ENCODE measurements at places on chromosomes 6 and 20.
A peak's percentile ranks its signal among the peaks of the same experiment; 100 is the strongest.

DNA sequence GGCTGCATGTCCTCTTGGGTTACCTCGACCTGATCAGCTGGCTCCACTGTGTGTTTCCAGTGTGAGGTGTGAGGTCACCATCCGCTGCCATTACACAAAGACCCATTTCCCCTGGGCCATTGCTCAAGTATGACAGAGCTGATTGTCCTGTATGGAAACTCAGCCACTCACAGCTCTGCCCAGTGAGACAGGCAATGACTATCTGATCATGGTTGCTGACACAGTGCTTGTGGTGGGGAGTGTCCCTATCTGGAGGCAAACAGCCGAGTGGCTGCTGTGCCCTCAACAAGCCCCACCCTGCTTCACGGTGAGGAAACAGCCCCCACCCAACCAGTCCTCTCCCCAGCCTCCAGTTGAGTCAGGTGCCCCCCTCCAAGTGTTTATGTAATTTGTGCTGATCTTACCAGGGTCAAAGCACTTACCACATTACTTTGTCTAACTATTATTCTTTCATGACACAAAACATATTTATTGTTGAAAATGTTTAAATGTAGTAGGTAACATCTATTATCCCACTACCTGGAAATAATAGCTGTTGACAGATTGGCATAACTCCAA lies 11.7 kb upstream of the MAPK13 start:
- peak; percentile 70 for DNase-seq

GRCh38 chr6:90382760-90383159 lies 86.1 kb upstream of the BACH2 start:
- DNase-seq, result no peak

DNA sequence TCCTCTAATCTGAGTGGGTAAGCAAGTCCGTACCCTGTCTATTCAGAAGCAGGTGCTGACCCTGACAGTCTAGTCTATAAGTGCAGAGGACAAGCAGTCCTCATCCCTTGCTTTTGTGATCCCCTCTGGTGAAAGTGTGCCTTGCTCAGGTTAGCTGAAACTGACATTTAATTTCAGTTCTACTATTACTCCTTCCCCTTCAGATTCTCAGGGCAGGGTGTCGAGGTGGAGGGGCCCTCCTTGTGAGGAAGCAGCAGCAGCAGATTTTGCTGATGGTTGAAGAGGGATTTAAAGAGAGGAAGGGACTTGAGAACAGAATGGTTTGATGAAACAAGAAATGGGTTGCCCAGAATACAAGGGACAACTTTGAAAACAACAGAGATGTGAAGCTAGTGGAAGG lies 309.3 kb downstream of the CLIC5 start:
- no peak for DNase-seq

- DNase-seq, result no peak
Measured at GRCh38 chr20:33097001-33097400, 17.6 kb downstream of the BPIFB4 start.

DNA sequence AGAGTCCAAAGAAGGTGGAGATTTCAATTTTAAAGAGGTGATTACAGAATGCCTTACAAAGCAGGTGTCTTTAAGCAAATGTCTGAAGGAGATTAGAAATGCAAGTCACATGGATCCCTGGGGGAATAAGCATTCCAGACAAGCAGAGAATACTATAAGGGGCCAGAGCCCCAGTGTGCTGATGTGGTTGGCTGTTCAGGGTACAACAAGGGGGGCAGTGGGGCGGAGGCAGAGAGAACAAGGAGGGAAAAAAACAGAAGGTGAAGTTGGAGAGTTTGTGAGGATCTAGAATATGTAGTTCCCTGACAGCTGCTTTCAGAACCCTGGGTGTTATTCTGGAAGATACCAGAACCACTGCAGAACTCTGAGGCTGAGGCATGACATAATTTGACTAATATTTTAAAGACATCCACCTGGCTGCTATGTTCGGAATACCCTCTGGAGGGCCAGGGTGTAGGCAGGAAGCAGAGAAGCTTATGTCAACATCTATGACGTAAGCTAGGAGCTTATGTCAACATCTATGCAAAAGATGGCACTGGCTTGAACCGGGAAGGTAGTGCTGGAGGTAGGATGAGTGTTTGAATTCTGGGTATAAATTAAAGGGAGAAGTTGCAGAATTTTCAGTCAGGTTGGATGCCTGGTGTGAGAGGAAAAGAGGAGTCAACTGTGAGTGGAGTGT lies 276.3 kb upstream of the AGPAT4 start:
- DNase-seq, result no peak

DNA sequence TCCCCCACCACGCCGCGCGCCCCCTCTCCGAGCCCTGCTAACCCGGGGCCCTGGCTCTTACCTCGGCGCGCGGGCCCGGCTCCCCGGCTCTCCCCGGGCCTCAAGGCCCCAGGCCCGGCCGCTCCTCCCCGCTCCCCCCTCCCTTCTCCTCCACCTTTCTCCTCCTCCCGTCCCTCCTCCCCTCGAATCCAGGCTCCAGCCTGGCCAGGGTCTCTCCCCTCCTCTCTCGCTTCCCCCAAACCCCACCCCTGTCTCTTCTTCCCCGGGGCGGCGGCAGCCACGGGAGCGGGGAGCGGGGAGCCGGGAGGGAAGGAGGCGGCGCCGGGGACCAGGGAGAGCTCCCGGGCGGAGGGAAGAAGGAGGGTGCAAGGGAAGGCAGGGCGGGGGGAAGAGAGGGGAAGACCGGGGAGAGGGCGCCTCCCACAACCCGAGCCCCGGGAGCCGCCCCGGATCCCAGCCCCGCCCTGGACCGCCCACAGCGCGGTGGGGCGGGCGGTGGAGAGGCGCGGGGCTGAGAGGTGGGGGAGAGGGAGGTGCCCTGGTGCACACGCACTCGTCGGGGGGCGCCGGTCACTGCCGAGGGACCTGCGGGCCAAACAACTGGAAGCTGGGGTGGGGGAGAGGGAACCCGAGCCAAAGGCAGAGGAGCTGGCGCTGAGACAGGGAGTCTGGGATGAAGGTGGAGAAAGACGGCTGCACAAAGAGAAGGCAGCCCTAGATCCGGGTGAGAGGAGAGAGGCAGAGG lies at the start of gene GABBR1:
TSS of gene GABBR1 (minus strand) at position 395 of the 745 bp plus-strand sequence. CDS start 798 bp downstream, outside the sequence.
- peak; percentile 84 for DNase-seq

- DNase-seq, result no peak
Measured at GRCh38 chr6:150711584-150712504, 112.2 kb downstream of the PLEKHG1 start.

DNA sequence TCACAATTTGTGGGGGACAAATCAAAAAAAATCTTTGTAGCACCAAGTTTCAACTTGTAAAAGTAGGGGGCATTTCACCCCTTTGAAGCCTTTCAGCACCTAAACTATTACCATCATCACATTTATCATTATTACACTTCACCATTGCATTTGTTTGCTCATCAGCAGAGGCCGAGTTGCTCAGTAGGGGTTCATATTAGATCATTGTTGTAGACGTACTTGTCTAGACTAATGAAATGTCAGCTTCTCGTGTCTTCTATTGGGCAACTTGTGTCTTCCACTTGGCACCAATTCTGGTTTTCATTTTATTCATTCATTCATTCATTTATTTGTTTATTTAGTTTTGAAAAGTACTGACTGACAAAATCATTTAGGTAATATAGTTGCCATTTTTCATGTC lies 338.3 kb upstream of the KCNQ5 start:
- no peak for DNase-seq

DNA sequence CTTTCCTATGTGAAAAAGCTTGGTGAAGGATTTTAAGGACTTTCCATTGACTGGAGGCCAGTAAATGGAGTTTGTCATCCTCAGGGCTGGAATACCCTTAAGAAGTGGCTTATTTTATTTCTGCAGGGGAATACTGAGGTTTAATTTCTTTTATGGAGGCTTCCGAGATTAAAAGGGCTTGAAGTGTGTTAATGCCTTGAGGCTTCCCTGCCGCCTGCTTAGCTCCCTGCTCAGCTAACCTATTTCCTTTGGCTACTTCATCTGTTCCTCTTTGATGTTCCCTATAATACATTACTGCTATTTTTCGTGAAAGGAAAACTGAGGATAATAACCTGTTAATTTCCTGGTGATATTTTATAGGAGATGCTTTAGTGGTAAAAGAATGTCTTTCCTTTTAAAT lies 44.2 kb downstream of the HLA-DPB1 start:
- DNase-seq, result no peak

DNA sequence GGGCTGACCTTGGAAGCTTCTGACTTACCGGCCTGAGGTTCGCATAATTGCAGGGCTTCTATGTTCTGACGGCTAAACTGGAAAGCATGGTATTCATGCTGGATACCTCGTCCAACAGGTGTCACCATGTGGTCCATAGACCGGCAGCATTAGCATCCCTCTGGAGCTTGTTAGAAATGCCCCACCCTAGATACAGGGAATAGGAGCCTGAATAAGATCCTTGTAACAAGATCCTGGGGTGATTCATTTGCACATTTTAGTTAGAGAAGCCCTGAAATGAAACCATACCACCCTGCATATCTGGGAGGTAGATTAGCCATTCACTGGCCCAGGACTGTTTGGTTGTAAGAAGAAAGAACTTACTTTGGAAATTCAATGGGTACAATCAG lies 77.7 kb downstream of the TMEM170B start:
- DNase-seq, result no peak

- DNase-seq, result no peak
Measured at GRCh38 chr20:45117581-45117980, 2.6 kb upstream of the WFDC5 start.

GRCh38 chr6:137750297-137750696 lies 116.8 kb upstream of the TNFAIP3 start:
- no peak for DNase-seq

DNA sequence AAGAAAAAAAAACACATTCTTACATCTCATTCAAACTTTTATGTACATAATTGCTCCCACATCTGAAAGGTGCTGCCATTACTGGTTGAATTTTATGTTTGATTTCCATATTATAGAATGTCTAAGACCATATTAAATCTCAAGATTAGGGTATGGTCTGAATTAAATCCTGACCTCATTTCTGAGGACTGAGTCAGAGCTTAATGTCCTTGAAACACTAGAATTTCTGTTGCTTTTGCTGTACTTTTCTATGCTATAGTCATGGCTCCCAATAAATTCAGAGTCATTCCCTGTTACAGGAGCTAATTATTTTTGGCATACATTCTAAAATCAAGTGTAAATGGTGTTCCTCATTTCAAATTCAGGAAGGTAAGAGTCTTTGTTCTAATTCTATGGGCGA lies 285.3 kb upstream of the MANEA start:
- no peak for DNase-seq

GRCh38 chr6:43172104-43173007 lies 1.3 kb downstream of the SRF start:
- peak; percentile 81 for DNase-seq

GRCh38 chr6:159104931-159105330 lies 60.1 kb upstream of the TAGAP start:
- peak; percentile 67 for DNase-seq

- no peak for DNase-seq
Measured at GRCh38 chr20:5234158-5234557, 82.6 kb downstream of the PROKR2 start.

DNA sequence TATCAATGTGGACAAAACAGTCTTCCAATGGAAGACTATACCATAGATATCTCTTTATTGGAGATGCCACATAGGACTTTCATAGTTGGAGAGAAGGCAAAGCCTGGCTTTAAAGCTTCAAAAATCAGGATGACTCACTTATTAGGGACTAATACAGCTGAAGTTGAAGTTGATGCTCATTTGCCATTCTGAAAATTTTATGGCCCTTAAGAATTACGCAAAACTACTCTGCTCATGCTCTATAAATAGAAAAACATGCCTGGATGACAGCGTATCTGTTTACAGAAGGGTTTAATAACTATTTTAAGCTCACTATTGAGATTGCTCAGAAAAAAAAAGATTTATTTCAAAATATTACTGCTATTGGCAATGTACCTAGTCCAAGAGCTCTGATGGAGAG lies 155.5 kb upstream of the DST start:
- no peak for DNase-seq

GRCh38 chr6:3948866-3949265 lies 99.7 kb downstream of the FAM50B start:
- no peak for DNase-seq

DNA sequence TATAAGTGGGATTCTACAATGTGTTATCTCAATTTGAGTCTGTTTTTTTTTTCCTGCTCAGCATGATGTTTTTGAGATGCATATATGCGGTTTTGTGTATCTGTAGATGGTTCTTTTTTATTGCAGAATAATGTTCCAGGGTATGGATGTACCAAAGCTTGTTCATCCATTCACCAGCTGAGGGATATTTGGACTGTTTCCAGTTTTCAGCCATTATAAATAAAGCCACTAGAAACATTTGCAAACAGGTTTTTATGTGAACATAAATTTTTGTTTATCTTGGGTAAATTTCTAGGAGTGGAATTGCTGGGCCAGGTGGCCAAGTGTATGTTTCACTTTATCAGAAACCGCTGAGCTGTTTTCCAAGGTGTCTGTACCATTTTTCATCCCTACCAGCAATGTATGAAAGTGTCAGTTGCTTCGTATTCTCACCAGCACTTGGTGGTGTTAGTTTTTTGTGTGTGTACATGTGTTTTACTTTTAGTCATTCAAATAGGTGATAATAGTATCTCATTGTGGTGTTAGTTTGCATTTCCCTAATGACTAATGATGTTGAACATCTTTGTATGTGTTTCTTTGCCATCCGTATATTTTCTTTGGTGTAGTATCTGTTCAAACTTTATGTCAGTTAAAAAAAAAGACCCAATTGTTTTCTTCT lies 124.2 kb downstream of the CEBPB start:
- DNase-seq, result no peak

- no peak for DNase-seq
Measured at GRCh38 chr20:23492292-23492691, 1.4 kb downstream of the CST8 start.

DNA sequence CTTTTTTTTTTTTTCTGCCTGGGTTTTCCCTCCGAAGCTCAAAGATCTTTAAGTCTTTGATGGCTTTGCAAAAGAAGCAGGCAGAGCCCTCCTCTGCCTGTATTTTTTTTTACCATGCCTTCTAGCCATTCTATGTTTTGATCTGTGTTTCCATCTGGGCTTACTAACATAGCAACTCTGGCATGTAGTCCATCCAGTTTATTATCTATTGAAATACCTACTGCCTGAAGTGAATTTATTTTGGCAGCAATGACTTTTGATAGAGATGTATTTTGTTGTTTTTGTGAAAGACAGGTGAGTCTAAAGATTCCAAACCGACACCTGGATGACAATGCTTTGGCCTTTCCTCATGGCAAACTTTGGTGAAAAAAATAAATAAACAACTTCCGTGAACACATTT lies 1157.7 kb upstream of the MAP3K7 start:
- no peak for DNase-seq
